COLO829 (cell line): ENCODE measurements at places on chromosomes 5 and 9.
A peak's percentile ranks its signal among the peaks of the same experiment; 100 is the strongest.

GRCh38 chr5:96076451-96076850 lies 114.8 kb upstream of the ELL2 start:
- DNase-seq: no peak

DNA sequence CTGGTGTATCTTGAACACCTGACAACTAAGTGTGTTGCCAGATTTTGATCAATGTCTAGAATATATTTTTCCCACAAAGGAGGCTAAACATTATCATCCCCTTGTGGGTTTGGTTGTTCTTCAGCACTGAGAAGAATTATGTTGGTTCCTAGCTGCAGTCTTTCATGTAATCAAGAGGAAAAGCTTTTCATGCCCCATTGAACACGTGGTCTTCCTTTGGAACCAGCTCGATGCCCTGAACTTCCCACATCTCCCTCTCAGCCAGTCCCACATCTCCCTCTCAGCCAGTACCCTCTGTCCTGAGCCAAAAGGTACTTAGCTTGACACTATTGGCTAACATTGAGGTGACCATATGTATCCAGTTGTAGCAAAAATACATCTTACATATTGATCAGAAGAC lies 36.7 kb upstream of the ZSWIM6 start:
- DNase-seq: no peak

DNA sequence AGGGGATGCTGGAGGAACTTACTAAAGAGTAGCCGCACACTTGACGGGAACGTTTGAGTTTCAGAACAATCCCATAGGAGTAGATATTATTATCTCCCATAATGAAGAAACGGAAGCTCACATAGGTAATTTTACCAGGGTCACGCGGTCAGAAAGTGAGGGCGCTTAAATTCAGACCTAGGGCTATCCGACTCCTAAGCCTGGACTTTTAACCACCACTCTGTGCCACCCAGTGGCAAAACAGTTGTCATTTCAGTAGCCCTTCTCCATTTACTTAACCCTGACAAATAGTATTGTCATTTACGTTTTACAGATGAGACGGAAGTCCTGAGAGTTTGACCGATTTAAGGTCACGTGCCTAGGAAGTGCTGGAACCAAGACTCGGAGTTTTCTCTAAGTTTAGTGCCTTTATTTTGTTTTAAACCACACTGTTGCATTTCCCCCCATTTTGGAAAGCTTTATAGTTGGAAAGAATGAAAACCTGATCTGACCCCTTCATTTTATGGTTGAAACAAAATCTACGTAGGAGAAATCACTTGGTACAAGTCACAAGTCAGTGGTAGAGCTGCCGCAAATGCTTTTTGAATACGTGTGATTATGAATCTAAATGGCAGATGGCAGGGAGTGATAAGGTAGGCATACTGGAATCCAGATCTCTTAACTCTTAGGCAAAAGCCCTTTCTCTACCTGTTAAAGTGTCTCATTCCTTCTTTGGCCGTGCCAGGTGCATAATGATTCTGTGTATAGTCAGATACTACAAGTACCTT lies 650 bp downstream of the MRRF start:
- DNase-seq: peak; percentile 24

- DNase-seq: peak; percentile 60
Measured at GRCh38 chr9:69186841-69187611, 12.9 kb downstream of the TJP2 start.

DNA sequence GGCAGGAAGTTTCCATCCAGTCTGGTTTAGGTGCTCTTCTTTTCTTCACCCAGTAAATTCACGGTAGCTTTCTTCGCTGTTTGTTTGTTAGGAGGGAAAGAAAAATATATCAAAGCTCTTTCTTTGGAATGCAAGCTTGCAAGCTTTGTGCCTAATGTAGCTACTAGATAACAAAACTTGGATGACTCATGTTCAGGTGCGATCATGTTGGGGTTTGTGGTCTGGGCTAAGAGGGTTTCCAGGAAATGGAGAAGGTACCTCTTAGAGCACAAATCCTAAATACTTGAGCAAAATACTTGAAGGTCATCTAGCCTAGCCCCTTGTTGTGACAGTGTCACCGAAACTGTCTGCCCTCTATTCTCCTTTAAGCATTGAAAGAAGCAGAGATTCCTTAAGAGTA lies 17.7 kb downstream of the SRP19 start:
- no peak for DNase-seq

- peak; percentile 18 for DNase-seq
Measured at GRCh38 chr5:112174959-112175594, 244.0 kb downstream of the EPB41L4A start.

DNA sequence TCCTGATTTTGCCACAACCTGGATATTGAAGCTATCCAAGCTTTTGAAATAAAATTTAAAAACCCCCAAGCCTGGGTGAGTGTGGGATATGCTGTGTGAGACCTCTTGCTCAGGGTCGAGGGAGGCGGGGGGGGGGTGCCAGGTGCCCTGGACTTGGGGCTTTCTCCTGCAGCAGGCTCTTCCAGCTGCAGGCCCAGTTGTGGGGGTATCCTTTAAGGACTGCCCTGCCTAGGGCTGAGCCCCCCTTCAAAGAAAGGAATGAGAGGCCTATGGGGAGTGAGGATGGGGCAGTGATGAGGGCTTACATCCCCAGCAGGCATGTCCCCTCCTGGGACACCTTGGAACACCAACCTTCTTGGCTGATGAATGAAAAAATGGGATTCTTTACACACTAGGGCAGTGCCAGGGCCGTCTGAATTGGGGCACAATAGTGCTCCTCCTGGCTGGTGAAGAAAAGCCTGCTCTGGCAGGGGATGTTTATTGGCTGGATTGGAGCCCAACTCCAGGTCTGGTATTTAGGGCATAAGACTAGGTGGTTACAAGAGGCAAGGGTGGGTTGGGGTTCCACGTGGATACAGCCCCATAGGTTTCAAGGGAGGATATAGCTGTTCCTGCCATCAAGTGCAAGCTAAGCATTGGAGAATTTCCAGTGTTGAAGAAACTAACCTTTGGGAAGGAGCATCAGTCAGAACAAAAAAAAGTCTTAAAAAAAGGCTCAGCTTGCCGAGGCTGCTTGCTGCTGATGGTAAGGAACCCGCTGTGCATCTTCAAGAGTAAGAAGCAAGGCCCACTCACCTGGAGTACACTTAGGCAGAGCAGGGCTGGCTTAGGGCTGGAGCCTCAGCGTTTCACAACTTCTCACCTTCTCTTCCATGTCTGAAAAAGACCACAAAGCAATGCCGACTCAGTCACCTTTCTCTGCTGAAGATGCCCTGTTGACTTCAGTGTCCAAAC lies 7.0 kb downstream of the HNRNPAB start:
- no peak for DNase-seq

DNA sequence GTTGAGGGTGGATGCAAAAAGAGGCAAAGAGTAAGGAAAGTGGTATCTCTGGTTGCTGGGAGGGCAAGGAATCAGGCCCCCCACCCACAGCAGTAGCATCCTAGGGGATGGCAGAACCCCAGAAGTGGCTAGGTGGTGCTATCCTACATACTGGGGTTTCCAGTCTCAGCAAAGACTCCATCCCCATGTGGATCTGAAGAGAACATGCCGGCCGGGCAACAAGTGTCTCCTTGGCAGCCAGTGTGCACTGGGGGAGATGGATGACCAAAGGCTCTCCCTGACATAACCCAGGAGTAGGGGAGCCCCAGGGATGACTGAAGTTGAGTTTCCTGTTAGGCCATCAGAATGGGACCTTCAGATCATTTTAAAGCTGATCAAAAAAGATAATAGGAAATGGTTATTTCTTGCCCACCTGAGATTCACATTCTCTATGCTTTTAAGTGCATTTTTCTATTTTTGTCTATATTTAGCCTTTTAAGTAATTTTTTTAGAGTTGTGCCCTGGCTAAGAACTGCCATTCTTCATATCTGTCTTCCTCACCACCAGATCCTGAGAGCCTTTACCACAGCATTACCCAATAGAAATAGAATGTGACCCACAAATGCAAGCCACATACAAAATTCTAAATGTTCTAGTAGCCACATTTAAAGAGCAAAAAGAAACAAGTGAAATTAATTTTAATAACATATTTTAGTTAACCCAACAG lies 78.7 kb upstream of the SMIM23 start:
- no peak for DNase-seq
